ENCODE measurements at places on chromosomes 5 and 9. TPM values are rescaled to one million over a fixed set of nuclear protein-coding genes. Genes with fewer than 3 reads are reported as not detected.

DNA sequence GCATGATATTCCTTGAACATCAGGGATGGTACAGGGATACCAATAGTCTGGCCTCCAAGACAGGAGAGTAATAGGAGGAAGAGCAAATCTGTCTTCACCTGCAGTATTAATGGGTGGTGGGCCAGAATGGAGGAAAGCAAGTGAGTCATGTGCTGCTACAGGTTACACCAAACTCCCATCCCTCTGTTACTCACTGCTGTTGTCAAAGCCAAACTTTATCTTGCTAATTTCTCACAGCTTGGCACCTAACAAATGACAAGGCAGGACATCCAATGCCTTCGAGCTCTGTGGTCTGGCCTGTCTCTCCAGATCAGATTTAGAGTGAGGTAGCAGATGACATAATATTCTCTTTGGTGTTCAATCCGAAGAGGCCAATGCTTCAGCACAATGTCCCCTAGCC, 26.8 kb downstream of the PLAC8L1 start:
- H3K36me3 ChIP-seq = no peaks in the 10 kb centered on the region
- peaks cover 14% of the 10 kb centered on the region for H3K4me1 ChIP-seq
- no peak overlapping the region for H3K27ac ChIP-seq
- peak; percentile 53 for DNase-seq
- H3K27me3 ChIP-seq = no peaks in the 10 kb centered on the region
- no peak overlapping the region for H3K4me3 ChIP-seq

DNA sequence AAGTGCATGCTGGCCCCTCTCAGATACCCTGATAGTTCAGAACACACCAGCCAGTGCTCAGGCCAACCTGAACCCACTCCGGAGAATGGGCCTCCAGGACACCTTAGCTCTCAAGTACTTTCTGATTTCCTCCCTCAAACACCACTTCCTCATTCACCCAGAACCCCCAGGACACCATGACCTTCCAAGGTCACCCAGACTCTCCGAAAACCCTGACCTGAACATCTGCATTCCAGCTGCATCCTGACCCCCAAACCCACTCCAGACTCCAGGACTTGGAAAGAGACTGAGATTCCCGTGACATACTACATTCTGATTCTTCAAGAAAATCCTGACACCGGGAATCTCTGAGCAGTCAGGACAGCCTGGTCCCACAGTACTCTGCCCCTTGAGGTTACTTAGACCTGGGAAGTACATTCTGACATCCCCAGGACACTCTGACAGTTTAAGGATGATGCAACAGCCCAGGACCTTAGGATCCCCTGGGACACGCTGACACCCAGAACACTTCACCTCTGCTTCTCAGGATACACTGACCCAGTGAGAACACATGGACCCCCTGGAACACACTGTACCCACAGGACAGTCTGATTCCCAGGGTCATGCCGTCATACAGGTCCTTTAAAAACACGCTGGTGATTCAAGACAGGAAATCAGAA, 747 bp upstream of the PROP1 start:
- no peak overlapping the region for H3K4me3 ChIP-seq
- H3K27ac ChIP-seq = no peak overlapping the region
- no peaks in the 10 kb centered on the region for H3K36me3 ChIP-seq
- no peaks in the 10 kb centered on the region for H3K27me3 ChIP-seq
- no peaks in the 10 kb centered on the region for H3K4me1 ChIP-seq

SH3RF2 gene
- 0.66 TPM for total RNA-seq

GRCh38 chr5:170788626-170789304, 5.2 kb downstream of the GABRP start:
- H3K4me1 ChIP-seq = no peaks in the 10 kb centered on the region
- no peaks in the 10 kb centered on the region for H3K27me3 ChIP-seq
- no peak overlapping the region for H3K27ac ChIP-seq
- H3K4me3 ChIP-seq = no peak overlapping the region
- no peaks in the 10 kb centered on the region for H3K36me3 ChIP-seq
- no peak for DNase-seq

DNA sequence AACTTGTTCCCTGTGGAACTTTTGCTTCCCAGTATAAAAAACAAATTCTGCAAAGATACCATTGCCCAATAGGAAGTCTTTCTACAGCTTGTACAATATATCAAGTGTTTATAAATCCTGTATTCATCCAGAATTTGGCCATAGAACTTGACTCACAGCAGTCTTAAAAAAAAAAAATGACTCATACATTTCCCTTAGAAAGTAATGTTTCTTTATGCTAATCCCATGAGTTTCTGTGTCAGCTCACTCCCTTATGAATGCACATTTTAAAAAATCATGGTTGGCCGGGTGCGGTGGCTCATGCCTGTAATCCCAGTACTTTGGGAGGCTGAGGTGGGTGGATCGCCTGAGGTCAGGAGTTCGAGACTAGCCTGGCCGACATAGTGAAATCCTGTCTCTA, 89.3 kb upstream of the DMRT1 start:
- no peak overlapping the region for H3K4me3 ChIP-seq
- H3K4me1 ChIP-seq = no peaks in the 10 kb centered on the region
- H3K36me3 ChIP-seq = no peaks in the 10 kb centered on the region
- DNase-seq = no peak
- H3K27me3 ChIP-seq = no peaks in the 10 kb centered on the region
- no peak overlapping the region for H3K27ac ChIP-seq

HNRNPA0 gene
- 70.1 TPM for total RNA-seq

SLC1A1 gene
- 4.2 TPM for total RNA-seq

DNA sequence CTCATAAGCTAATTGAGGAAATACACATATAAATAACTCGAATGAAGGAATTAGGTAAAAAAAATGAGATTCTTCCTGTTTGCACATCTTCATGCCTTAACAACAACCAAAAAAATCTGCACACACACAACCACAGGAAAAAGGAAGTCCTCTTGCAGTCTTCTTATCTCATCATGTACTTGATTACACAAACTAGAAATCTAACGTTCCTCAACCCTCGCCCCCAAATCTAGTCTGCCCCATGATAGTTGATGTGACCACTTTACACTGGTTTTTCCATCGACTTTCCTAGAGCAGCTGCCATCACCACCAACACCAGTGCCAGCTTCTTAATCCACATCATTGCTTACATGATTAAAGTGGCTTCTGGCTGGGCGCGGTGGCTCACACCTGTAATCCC, 31.2 kb upstream of the RNU6ATAC start:
- no peaks in the 10 kb centered on the region for H3K4me1 ChIP-seq
- no peak for DNase-seq
- no peak overlapping the region for H3K27ac ChIP-seq
- H3K27me3 ChIP-seq = no peaks in the 10 kb centered on the region

All from H9 (cell line).